ENCODE measurements at places on chromosomes 5 and 9.

- no peak for DNase-seq
Measured at GRCh38 chr5:169263591-169263990, 37.3 kb downstream of the SLIT3 start.

DNA sequence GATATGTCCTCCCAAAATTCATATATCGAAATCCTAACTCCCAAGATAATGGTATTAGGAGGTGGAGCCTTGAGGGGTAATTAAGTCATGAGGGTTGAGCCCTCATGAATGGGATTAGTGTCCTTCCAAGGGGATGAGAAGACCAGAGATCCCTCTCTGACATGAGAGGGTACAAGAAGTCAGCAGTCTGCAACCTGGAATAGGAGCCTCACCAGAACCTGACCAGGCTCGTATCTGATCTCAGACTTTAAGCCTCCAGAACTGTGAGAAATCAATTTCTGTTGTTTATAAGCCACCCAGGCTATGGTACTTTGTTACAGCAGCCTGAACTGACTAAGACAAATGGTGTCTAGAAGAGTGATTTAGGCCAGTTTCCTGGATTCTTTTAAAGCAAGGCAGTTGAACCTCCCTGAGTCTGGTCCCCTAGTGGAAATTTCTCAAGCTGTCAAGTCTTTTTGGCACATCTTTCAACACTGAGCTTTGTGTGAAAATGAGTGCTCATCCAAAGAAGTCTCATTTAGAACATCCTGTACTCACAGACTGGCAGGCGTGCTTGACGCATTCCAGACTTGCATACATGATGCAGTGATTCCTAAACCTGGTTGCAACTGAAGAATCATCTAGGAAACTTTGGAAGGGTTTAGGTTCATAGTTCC is 254.8 kb upstream of the PPP1R2B start:
- DNase-seq = no peak

DNA sequence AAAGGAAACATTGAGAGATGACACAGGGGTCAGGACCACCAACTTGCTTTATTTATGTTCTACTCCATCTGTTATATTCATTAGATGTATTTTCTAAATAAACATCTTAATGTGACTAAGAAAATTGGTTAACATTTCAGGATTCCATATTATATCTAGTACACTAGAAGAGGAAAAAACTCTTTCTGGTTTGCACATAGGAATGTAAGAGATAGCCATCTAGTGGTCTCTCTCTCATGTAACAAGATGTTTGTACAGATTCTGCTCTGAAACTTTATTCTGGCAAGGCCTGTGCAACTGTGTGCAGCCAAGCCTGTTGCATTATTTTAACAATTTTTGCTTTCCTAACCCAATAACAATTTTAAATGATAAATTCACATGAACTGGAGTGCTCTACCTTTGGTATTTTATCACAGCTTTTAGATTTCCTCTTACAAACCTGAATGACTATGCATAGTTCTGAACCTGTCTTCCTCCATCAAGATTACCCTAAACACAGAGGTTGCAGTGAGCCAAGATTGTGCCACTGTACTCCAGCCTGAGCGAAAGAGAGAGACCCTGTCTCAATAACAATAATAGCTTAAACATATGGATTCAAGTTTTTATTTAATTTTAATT is 148.2 kb downstream of the GIN1 start:
- no peak for DNase-seq

GRCh38 chr5:14853685-14854084 is 17.9 kb downstream of the ANKH start:
- no peak for DNase-seq

GRCh38 chr9:36018129-36018528 is 18.6 kb upstream of the RECK start:
- DNase-seq = no peak
